ENCODE measurements at places on chromosomes 5 and 9.

- DNase-seq, result no peak
These were observed 44.7 kb downstream of the STOM start for GRCh38 chr9:121325387-121325786.

GRCh38 chr5:7330256-7330655, 65.7 kb upstream of the ADCY2 start:
- DNase-seq, result no peak

- DNase-seq, result no peak
These were observed 260.7 kb downstream of the CRB2 start for GRCh38 chr9:123616707-123617106.

DNA sequence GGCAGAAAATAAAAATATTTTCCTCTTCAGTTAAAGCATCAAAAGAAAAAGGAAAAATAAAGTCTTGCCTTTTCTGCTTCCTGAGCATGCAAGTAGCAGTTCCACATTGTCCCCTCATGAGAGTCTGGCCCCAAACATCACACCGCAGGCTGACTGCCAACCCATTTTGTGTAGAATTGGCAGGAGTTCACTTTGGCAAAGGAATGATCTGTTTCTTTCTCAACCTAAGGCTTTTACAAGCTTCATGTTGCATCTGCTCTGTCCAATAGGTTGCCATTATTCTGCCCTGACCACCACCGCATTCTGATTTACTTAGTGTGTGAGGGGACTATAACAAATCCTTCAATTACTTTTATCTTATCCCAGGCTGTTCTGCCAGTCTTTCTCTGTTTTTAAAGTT, 249.5 kb downstream of the ISL1 start:
- DNase-seq, result no peak

GRCh38 chr9:2623288-2624050, 1.9 kb downstream of the VLDLR start:
- DNase-seq, result peak; percentile 51

All from neural crest cell (in vitro differentiated cells).